ENCODE measurements at places on chromosomes 7 and 10.

DNA sequence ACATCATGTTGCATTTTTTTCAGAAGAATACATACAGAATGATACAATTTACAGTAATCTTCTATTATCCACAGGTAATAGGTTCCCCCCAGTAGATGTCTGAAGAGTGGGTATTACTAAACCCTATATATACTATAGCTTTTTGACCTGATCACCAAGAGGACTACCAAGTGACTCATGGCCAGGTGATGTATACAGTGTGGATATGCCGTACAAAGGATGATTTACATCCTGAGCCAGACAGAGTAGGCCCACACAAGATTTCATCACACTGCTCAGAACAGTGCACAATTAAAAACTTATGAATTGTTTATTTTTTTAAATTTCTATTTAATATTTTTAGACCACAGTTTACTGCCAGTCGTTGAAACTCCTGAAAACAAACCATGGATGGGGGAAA is 70.6 kb downstream of the STEAP1B start:
- DNase-seq: no peak

DNA sequence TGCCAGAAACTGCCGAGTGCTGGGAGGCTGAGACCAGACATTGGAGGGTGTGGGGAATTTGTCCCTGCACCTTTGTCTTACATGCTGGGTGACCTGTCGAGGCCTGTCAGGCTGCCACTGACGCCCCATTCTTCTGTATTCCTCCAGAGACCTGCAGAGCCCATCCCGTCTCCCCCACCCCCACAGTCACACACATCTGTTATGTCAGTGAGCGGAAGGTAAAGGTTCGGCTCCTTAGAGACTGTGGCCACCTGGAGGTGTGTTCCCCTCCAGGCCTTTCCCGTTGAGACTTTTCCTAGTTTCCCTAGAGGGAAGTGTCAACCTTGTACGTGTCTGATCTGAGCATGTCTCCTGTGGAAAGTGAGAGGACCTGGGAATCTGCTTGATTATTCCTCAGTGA is 84.5 kb downstream of the ATXN7L1 start:
- DNase-seq: no peak

- DNase-seq: peak; percentile 60
Measured at GRCh38 chr10:62760401-62760800, 44.1 kb upstream of the ADO start.

DNA sequence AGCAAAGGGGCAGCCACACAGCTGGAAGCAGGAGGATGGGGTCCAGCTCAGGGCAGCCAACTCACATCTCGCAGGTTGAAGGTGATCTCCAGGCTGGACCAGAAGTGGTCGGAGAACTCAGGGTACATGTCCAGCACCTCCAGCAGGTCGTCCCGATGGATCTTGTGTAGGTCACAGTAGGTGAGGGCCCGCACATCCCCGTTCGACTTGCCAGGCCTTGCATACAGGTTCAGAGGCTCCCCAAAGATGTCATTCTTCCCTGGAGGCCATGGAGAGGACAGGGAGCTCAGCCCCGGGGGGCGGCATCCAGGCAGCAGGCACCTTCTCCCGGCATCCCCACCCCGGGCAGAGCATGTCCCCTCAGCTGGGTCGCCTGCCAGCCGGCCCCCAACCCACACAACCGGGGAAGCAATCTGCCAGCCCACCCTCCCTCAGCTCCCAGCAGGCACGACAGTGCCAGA is 29.3 kb downstream of the KCNH2 start:
- no peak for DNase-seq

- DNase-seq: no peak
Measured at GRCh38 chr7:132140341-132140740, 435.9 kb downstream of the PLXNA4 start.

DNA sequence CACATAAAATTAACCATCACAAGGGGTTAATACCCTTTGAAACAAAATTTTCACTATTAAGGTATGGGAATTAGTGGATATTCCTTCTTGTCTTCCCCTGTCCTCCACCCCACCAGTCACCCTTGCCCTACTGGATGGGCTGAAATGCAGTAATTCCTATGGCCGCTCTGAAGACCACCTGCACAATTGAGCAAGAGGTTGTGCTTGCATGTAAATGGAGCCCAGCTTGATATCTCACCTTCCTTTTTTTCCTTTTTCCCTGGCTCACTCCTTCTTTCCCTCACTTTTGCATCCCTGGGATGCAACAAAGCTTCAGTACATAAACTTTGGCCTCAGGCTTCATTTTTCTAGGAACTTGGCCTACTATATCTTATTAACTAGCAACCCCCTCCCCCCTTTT is 184.6 kb downstream of the SNX10 start:
- no peak for DNase-seq

- DNase-seq: no peak
Measured at GRCh38 chr10:54665095-54665494, 135.9 kb downstream of the PCDH15 start.

DNA sequence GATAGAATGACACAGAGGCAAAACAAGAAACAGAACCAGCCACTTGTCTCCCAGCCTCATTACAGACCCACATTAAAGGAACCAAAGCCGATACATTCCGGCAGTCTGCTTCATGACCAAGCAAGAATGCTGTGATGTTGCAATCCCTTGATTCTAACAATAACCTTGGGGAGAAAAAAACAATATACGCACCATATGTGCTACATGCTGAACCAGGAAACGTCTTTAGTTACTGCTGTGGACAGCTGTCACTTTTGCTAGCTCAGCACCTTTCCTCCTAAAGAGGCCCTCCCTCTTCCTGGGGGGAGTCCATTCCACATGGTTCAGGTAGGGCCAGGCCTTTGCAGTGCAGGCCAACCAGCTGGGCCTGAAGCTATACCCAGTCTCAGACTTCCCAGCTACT is 79.1 kb downstream of the PRTFDC1 start:
- peak; percentile 8 for DNase-seq

GRCh38 chr10:93580828-93581227 is 14.4 kb downstream of the FFAR4 start:
- peak; percentile 21 for DNase-seq

DNA sequence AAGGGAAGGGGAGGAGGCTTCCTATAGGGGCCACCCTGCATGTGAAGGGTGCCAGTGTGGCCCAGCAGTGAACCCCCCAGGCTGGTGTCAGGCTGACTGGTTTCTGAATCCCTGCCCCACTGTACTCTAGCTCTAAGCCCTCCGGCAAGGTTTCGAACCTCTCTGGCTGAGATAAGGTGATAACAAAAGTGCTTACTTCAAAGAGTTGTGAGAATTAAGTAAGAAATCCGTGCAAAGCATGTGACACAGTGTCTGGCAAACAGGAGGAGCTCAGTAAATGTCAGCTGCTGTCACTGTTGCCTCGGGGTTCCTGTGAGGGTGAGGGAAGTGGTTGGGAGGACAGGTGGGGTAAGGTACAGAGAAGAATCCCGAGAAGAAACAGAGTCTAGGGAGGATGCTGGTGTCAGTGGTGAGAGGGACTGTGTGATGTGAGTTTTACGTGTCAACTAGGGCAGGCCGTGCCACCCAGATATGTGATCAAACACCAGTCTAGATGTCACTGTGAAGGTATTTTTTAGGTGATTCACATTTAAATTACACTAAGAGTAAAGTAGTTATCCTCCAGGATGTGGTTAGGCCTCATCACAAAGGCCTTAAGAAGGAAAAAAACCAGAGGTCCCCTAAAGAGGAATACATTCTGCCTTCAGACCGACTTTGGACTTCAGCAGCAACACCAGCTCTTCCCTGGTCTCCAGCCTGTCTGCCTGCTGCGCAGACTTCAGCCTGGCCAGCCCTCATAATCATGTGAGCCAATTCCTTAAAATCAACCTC is 64.4 kb downstream of the BPGM start:
- no peak for DNase-seq

DNA sequence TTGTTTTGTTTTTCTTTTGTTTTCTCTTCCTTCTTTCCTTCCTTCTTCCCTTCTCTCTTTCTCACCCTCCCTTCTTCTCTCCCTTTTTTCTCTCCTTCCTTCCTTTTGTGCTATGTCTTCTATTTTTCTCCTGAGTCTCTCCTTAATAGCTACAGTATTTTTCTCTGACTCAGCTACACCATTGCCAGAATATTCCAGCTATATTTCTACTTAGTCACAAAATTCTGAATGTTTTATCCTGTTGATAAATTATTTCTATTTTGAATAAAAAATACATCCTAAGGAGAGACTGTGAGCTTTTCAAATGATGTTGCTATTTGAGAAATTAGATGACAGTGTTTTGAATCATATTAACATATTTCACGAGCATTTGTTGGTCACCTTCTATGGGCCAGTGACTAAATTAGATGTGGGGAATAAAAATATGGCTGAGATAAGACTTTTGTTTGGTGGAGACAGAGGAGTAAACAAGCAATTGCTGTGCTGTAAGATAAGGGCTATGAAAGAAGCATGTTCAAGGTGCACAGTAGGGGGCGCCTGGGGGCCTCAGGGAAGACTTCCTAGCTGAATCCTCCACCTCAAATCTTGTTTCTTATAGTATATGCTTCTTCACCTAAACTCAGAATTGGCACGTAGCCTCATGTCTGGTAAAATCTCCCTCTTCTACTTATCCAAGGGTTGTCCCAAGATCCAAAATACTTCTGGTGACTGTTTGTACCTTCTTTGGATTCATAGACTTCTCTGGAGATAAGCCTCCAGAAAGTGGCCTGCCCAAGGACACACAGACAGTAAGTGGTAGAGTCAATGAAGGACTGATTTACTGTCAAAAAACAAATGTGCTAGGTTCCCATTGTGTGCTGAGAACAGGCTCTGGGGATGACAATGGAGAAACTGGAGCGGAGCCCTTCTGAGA is 115.5 kb upstream of the CREB5 start:
- DNase-seq: peak; percentile 67

DNA sequence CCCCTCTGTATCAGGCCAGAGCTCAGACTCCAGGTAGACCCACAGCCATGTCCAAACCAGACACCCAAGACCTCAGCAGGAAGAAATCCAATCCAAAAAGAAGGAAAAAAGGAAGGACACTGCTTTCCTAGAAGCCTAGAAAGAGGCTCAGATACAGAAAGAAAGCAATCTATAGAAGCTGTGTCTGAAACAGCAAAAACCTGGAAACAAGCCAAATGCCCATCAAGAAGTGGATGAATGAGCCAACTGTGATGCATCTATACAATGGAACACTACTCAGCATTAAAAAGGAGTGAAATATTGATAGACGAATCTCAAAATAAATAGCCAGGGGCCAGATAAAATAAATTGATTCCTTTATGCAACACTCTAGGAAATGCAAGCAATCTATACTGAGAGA is 31.6 kb downstream of the GRB10 start:
- no peak for DNase-seq

- DNase-seq: no peak
Measured at GRCh38 chr10:116688741-116689495, 53.4 kb downstream of the HSPA12A start.

DNA sequence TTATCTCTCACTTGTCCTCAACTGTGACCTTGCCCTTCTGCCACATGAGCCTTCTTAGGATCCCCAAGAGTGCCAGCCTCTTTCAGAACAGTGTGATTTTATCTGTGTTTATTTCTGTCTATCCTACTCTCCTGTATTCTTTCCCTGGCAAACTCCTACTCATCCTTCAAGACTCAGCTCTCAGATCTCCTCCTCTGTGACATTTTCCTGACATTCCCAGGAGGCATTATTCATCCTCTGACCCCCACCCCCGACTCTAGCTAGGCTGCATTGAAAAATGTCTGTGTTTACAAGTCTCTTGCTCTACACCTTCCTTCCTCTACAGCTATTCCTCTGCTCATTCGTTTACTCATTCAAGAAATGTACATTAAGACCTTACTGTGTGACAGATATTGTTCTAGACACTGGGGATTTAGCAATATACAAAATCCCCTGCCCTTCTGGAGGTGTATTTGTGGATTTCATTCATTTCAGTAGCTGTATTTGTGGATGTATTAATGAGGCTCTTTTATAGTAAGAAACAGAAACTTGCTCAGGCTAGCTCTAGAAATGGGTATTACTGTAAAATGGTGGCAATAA is 61.4 kb upstream of the COMTD1 start:
- DNase-seq: no peak

GRCh38 chr7:69598081-69598486 is at the start of gene AUTS2:
Gene AUTS2, plus strand, starts transcription at chr7:69598475. Its CDS starts 1,179 bp downstream, at chr7:69599654.
- peak; percentile 97 for DNase-seq

- DNase-seq: no peak
Measured at GRCh38 chr10:18136073-18136791, 4.0 kb upstream of the CACNB2 start.

GRCh38 chr10:91424016-91424415 is 13.9 kb downstream of the HECTD2 start:
- DNase-seq: no peak

DNA sequence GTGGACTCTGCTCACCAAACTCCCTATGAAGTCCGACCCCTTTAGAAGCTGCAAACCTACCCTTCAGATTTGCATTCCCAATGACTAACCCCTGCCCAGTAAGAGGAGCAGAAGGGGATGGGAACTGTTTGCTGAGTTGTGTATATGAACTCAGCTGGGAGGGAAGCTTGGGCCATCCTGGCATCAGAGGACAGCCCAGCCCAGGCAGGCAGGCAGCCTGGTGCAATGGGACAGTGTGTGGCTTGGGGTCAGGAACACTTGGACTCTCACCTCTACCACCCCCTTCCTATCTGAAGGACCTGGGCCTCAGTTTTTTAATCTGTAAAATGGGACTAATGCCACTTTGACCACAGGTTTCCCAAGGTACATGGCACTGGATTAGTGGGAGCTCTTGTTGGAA is 147.4 kb upstream of the GPR26 start:
- DNase-seq: no peak

GRCh38 chr10:1367938-1368841 is 312.0 kb downstream of the WDR37 start:
- no peak for DNase-seq

DNA sequence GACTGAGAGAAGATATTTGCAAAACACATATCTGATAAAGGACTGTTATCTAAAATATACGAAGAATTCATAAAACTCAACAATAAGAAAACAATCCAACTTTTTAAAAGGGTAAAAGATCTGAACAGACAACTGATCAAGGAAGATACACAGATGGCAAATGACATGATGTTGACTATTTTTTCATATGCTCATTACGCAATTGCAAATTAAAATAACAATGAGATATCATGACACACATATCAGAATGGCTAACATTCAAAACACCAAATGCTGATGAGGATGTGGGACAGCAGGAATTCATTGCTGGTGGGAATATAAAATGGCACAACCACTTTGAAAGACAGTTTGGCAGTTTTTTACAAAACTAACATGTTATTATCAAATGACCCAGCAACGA is 8.9 kb downstream of the DENND11 start:
- DNase-seq: no peak

- DNase-seq: no peak
Measured at GRCh38 chr7:151249732-151250072, 1.2 kb upstream of the SMARCD3 start.

DNA sequence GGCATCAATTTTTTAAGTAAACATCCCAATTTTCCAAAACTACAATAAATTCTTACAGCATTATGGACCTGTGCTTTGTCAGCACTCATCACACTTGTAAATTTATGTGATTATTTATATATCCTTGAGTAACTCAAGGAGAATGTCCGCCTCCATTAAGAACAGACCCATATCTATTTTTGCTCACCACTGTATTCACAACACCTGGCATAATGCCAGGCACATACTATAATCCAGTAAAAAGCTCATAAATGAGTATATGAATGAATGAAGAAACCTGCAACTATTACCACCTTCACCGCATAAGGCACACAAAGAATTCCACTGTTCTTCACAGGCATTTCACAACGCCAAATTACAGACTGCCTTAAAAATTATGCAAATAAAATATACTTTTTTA is 46.9 kb downstream of the MINDY3 start:
- DNase-seq: no peak

- no peak for DNase-seq
Measured at GRCh38 chr10:72550239-72550638, 75.6 kb downstream of the MICU1 start.

GRCh38 chr10:86376852-86377796 is 10.5 kb upstream of the GRID1 start:
- DNase-seq: peak; percentile 98

- DNase-seq: no peak
Measured at GRCh38 chr7:151264615-151265014, 16.1 kb upstream of the SMARCD3 start.
